ENCODE measurements at places on chromosomes 2 and 18.
A peak's percentile ranks its signal among the peaks of the same experiment; 100 is the strongest.

- no peak for DNase-seq
Observed at GRCh38 chr2:217054791-217055190, 194.9 kb upstream of the TNP1 start.

GRCh38 chr2:205680903-205681302, 1.4 kb upstream of the NRP2 start:
- no peak for DNase-seq

DNA sequence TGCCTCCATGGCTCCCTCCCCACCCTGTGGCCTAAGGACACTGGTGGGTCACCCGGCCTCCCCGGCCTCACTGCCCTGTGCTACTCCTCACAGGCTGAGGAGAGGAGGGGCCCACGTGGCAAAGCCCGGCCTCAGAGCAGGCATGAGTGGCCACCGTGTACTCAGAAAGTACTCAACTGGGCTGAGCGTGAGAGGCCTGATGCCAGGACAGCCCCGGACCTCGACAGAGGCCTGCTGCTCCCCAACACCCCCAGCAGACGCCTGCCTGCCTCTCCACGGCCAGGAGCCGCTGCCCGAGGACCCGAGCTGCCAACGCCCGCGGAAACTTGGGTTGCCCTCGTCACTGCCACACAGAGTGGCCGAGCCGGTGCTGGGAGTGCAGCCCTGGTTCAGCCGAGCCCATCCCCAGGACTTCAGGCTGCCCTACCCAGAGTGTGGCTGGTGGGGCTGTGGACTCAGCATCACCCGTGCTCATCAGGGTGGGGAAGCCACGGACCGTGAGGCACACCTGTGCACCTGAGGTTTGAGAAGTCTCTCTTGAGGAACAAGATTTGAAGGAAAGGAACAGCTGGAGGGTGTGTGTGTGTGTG, 59.3 kb downstream of the CENPO start:
- no peak for DNase-seq

DNA sequence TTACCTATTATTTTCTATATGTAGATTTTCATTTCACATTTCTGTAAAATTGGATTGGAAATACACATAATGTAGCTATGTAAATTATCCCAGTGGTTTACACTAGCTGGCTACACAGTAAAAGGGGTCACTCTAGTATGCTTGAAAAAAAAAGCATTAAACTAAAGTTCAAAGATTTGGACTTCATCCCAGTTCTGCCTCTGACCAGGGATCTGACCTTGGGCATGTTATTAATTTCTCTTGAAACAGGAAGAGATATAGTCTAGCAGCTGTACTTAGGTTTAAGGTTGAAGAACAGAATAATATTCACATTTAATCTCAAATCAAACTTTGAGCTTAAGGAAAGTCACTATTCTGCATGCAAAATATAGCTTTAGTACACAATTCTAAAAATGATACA, 64.5 kb upstream of the RPE start:
- no peak for DNase-seq

DNA sequence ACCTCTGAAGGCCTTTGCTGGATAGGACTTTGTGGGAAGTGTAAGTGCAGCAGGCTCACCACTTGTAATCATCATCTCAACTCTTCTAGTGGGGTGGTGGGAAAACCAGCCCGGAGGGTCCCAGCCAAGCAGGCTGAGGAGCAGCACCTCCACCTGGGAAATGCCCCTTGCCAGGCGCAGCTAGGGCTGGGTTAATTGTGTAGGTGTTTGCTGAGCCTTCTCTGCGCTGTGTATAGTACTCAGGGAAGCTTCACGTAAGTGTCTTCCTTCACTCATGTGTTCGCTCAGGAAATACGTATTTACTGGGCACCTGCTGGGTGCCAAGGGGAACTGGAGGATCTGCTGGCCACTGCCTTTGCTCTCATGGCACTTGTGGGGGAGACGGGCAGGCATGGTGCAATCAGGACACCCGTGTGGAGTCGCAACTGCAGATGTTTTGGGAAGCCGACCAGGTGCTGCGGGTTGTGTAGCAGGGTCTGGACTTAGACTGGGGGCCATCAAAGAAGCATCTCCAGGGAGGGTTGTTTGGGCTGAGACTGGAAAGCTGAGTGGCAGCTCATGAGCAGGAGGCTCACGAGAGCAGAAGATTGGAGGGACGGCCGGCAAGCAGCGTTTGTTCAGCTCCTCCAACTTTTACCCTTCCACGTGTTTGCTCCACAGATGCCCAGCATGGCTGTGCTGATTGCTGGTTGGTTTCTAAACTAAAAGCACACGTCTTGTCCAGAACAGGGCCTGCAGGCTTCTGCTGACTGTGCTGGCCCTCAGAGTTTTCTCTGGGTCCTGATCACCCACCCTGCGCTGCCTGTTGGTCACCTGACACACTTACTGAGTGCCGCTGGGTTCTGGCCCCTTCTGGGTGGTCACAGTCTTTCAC, 164.6 kb downstream of the LDLRAD4 start:
- DNase-seq: peak; percentile 43

DNA sequence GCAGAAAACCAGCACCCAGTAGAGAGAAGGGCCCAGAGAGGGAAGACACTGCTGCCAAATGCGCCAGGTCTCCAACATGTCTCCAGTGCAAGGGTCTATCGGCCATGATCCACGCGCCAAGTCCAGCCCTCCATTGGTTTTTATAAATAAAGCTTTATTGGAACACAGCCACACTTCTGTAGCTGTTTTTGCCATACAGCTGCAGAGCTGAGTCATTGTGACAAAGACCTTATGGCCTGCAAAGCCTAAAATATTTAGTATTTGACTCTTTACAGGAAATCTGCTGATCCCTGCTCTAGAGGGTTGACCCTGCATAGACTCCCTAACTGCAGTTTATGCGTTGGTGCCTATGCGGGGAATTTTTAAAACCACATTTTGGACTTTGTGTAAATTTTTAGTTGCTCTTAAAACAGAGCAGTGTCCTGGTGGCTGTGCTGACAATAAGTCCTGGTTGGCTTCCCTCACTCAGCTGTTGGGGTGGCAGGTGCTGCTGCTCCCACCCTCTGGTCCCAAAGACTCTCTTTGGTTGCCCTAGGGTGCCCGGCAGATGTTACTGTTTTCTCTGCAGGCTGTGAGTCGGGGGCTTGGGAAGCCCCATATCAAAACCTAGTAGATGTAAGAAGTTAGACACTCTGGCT, 154.9 kb downstream of the CTIF start:
- no peak for DNase-seq

GRCh38 chr18:79685281-79685680, 5.7 kb downstream of the CTDP1 start:
- no peak for DNase-seq

- no peak for DNase-seq
Observed at GRCh38 chr18:54157646-54158385, 66.7 kb downstream of the MBD2 start.

GRCh38 chr18:48893608-48894600, 56.9 kb downstream of the SMAD7 start:
- DNase-seq: no peak

GRCh38 chr2:235582081-235582686, 88.3 kb downstream of the AGAP1 start:
- no peak for DNase-seq

DNA sequence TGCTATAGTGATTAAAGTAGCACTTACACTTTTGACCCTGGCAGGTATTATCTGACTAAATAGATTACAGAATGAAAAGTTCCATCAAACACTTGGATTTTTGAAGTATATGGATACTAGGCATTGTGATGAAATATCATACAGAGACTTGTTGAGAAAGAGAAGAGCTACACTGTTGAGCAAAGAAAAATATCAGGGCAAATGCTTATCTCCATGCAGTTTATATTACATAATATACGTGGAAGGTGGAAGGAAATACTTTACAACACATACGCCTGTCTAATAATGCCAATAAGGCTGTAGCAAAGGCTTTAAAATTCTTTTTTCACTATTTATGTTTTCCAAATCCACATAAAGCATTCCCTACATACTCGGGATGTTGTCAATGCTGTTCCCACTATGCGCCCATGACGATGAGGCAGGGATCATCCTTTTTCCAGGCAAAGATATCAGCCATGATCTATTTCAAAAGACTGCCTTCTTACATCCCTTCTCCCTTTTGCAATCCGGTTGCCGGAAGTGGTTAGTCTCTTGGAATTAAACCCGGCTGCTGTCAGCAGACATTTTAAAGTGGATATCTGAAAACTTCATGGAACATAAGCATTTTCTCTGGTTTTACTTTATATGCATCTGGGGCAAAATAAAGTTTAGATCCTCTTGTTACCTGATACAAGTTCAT, 92.6 kb upstream of the ITGA4 start:
- no peak for DNase-seq

GRCh38 chr2:239534581-239535412, 134.0 kb upstream of the HDAC4 start:
- no peak for DNase-seq

DNA sequence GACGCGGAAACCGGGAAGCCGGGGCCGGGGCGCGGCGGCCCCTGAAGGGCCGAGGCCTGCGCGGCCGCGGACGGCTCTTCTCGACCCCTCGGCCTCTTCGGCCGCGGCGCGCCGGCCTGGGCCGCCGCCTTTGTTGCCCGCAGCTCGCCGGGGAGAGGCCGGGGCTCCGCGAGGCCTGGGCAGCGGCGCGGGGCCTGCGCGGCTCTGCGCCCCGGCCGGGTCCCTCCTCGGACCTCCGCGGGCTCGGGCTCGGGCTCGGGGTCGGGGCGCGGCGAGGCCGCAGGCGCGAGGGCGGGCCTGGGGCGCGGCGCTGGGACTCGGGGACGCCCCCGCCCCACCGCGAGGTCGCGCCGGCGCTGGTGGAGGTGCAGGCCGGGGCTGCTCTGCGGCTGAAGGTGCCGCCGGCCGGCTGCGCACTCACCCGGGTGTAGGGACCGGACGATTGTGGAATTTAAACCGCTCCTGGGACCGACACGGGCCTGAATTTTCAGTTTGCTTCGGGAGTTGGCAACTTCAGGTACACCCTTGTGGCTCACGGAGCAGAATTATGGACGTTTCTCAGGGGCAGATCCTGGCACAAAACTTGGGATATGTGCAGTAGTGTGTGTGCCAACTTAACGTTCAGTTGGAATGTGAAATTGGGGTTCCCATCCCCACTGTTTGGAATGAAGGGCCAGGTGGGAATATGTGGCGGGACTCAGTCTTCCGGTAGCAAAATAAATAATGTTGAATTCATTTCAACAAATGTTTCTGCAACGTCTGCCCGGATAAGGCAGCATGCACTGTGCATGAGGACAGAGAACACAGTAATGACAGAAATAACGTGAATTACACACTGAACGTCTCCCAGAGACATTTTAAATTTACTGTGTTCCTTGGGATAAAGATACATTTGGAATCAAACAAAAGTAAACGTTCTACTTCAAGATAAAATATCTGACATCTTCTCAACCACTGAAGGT, 787 bp downstream of the SOCS6 start:
- DNase-seq: no peak

- DNase-seq: no peak
Observed at GRCh38 chr2:223725494-223725893, 111.9 kb downstream of the AP1S3 start.

DNA sequence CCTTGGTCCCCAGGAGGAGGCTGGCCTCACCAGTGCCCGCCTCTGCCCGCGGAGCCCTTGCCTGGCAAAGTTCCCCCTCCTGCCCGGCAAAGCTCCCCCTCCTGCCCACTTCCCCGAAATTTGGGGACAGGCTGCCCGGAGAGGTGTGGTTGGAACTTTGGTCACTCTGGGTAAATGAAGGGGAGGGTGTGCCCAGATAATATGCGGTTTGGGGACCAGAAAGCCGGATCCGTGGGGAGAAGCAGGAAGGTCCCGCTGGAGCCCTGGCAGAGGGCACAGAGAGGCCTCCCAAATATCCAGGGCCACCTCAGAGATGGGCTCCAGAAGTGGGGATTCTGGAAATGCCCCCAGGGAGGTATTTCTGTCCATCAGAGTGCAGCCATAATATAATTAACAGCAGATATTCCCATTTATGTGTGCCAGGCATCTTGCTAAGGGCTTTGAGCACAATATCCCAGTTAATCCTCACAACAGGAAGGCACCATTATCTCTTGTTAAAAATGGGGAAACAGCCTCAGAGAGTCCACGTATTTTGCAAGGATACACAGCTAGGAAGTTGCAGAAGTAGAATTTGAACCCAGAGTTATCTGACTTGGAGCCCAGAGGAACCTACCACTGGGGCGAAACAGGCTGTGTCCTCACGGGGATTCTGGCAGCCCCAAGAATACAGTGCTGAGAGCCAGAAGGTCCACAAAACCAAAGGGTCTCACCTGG, 914 bp downstream of the STEAP3 start:
- no peak for DNase-seq

DNA sequence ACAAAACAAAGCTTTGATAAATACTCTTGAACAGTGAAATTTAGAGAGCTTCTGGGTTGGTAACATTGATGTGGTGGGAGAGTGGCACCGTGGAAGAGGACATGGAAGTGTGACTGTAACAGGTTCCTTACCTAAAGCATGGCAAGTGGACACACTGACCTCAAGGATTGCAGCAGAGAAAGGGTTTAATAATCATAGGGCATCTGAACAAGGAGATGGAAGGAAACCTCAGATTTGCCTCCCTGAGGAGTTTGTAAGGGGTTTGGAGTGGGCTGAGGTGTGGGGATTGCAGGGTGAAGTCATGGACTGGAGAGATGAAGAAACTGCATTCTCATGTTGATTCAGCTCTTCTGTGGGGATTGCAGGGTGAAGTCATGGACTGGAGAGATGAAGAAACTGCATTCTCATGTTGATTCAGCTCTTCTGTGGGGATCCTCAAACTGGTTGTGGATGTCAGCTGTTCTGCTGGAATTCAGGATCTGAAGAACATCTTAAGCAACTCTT, 83.8 kb upstream of the TLK1 start:
- DNase-seq: no peak

DNA sequence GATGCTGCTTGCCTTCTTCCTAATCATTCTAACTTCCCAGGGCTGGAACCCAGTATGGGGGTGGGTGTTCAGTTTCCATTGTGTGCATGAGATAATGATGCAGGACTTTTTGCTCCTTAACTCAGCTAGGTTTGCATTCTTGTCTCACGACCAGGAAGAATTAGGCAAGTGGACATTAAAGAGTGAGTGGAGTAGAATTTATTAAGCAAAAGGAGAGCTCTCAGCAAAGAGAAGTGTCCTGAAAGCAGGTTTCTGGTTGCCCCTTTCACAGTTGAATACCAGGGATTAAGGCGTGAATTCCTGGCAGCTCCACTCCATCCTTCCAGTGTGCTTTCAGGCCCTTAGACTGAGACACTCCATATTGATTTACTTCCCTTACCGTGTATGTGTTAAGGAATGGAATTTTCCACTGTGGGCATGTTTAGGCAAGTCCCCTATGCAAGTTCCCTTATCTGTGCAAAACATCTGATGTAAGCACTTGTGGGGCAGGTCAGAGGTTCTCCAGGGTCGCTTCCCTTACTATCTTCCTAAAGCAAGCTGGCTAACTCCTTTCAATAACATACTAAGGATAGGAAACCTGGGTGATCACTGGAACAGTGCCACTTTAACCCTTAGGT, 126.5 kb downstream of the GPR39 start:
- DNase-seq: no peak

DNA sequence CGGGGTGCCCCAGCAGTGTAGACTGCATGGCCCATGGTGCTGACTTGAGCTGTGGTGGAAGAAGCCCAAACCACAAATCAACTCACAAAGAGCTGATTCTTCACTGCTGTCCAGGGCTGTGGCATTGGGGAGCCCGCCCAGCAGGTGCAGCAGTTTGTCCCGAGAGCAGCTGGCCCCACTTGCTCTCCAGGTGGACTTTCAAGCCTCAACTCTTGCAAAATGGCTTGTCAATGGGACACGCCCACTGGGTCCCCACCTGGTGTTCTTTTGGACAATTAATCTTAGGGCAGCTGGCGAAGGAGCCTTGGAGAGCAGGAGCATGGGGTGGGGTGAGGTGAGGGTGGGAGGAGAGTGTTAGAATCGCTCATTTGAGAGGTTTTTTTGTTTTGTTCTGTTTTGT, 117.9 kb downstream of the MYCN start:
- DNase-seq: no peak

All from CD4-positive, alpha-beta T cell treated with Interleukin-10 for 1 hour (primary cell).